Aorta (tissue), 5 donors: ENCODE measurements at places on chromosomes 6 and 20. TPM values are rescaled to one million over a fixed set of nuclear protein-coding genes. Genes with fewer than 3 reads are reported as not detected.

DNA sequence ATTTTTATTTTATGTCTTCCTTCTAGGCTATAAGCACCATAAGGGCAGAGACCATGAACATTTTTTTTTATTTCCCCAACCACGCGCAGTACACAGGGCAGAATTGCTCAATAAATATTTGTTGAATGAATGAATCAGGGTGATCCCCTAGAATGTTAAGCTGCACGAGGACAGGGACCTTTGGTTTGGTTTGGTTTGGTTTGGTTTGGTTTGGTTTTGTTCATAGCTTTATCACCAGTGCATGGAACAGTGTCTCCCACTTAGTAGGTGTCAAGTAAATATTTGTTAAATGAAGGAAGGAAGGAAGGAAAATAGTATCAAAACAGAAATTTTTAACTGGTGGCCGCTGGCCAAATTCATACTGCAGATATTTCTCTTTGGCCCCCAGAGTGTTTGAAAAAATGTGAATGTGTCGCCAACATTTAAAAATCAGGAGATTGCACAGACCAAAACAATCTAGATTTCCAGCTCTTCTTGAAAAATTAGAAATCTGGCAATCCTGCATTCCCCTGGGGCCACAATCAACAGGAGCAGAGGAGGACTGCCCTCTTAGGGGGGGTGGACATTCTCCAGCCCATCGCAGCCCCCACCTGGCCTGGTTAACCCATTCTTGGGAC is 205.3 kb downstream of the EYA2 start:
- no peak overlapping the region for H3K27ac ChIP-seq
- DNase-seq = no peak
- no peak overlapping the region for H3K4me3 ChIP-seq
- no peaks in the 10 kb centered on the region for H3K36me3 ChIP-seq
- H3K4me1 ChIP-seq = no peaks in the 10 kb centered on the region

- H3K27me3 ChIP-seq = no peaks in the 10 kb centered on the region
- H3K27ac ChIP-seq = no peak overlapping the region
- no peak for DNase-seq
- no peaks in the 10 kb centered on the region for H3K36me3 ChIP-seq
These were observed 56.5 kb downstream of the HIVEP2 start for GRCh38 chr6:142888456-142888855.

DNA sequence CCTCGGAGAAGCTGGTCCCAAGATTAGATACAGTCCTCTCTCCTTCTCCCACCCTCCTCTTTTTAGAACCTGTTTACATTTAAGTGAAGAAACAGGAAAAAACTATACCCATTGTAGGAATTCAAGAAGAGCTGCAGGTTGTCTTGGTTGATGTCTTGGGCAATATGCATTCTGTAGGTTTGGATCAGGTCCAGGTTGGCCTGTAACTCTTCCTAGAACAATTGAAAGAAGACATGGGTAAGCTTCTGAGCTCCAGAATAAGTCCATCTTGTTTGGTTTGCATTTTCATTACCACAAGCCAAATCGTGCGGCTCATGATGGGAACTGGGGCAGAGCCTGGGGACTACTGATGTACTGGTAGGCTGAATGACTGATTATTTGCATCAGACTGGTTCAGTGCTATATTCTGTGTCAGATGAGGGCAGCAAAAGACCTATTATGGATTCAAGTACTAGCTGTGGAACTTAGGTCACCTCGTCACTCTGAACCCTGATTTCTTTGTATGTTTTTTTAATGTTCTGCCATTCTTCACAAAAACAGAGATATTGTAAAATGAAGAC is 20.3 kb upstream of the SLA2 start:
- H3K4me3 ChIP-seq = no peak overlapping the region
- H3K27me3 ChIP-seq = no peaks in the 10 kb centered on the region
- no peak for DNase-seq

Gene BPIFB2
- polyA plus RNA-seq = not detected

GRCh38 chr20:49392745-49393144 is 89.7 kb downstream of the KCNB1 start:
- H3K4me1 ChIP-seq = no peaks in the 10 kb centered on the region
- no peak for DNase-seq
- no peaks in the 10 kb centered on the region for H3K36me3 ChIP-seq
- H3K27me3 ChIP-seq = no peaks in the 10 kb centered on the region
- H3K27ac ChIP-seq = no peak overlapping the region

DNA sequence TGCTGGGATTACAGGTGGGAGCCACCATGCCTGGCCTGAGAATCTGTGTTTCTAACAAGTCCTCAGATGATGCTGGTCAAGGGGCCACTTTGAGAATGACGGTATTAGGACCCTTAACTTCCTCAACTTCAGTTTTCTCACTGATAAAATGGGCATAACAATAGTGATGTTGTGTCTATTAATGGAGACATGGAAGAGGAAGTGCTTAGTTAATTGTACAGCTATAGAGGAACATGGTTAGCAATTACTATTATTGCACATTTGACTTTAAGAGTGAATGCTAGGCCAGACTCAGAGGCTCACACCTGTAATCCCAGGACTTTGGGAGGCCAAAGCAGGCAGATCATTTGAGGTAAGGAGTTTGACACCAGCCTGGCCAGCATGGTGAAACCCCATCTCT is 12.7 kb downstream of the DPPA5 start:
- H3K27me3 ChIP-seq = no peaks in the 10 kb centered on the region
- no peaks in the 10 kb centered on the region for H3K4me1 ChIP-seq
- no peak overlapping the region for H3K27ac ChIP-seq
- H3K4me3 ChIP-seq = no peak overlapping the region
- no peak for DNase-seq
- H3K36me3 ChIP-seq = no peaks in the 10 kb centered on the region

Gene MAFB
- polyA plus RNA-seq = 4.2 TPM

DNA sequence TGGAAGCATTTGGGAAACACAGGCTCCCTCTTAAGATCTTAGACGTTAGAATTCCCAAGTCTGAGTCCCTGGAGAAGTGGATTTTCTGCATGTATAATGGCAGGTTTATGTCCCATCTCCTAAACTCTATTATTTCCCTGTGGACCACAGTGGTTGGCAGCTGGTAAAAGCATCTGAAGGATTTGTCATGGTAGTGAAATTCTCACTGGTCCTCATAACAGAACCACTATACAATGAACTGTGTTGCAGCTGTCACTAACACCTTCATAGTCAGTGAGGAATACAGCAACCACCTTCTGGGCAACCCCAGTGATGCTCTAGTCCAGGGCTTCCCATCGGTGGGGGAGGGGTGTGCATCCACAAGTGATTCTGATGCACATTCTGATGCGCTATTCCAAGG is 396.9 kb downstream of the ZFAND3 start:
- no peak for DNase-seq
- H3K27me3 ChIP-seq = no peaks in the 10 kb centered on the region
- no peak overlapping the region for H3K4me3 ChIP-seq
- no peak overlapping the region for H3K27ac ChIP-seq
- H3K36me3 ChIP-seq = no peaks in the 10 kb centered on the region

GRCh38 chr6:125764121-125764671 is 14.8 kb downstream of the HEY2 start:
- H3K27ac ChIP-seq = peak overlapping the region; percentile 36
- no peak for DNase-seq
- no peaks in the 10 kb centered on the region for H3K27me3 ChIP-seq
- peaks cover 2% of the 10 kb centered on the region for H3K4me1 ChIP-seq
- H3K4me3 ChIP-seq = no peak overlapping the region

DNA sequence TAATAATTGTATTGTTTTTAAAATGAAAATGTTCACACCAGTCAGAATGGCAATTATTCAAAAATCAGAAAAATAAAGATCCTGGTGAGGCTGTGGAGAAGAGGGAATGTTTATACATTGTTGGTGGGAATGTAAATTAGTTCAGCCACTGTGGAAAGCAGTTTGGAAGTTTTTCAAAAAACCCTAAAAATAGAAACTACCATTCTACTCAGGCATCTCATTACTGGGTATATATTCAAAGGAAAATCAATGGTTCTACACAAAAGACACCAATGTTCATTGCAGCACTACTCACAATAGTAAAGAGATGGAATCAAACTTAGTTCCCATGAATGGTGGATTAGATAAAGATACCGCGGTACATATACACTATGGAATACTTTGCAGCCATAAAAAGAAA is 461.5 kb upstream of the ADGRB3 start:
- no peak overlapping the region for H3K4me3 ChIP-seq
- no peaks in the 10 kb centered on the region for H3K27me3 ChIP-seq
- no peaks in the 10 kb centered on the region for H3K4me1 ChIP-seq
- no peaks in the 10 kb centered on the region for H3K36me3 ChIP-seq
- DNase-seq = no peak

- H3K4me3 ChIP-seq = no peak overlapping the region
- H3K27me3 ChIP-seq = no peaks in the 10 kb centered on the region
- H3K4me1 ChIP-seq = no peaks in the 10 kb centered on the region
- no peaks in the 10 kb centered on the region for H3K36me3 ChIP-seq
- DNase-seq = no peak
These were observed 84.7 kb downstream of the TASP1 start for GRCh38 chr20:13554076-13554475.

Gene CTSZ
- polyA plus RNA-seq = 350 TPM

Gene NEDD9
- polyA plus RNA-seq = 26.9 TPM

GRCh38 chr6:8995156-8995555 is 559.8 kb upstream of the SLC35B3 start:
- H3K4me3 ChIP-seq = no peak overlapping the region
- no peaks in the 10 kb centered on the region for H3K27me3 ChIP-seq
- H3K4me1 ChIP-seq = no peaks in the 10 kb centered on the region
- no peak overlapping the region for H3K27ac ChIP-seq

Gene ANGPT4
- polyA plus RNA-seq = 0.72 TPM

DNA sequence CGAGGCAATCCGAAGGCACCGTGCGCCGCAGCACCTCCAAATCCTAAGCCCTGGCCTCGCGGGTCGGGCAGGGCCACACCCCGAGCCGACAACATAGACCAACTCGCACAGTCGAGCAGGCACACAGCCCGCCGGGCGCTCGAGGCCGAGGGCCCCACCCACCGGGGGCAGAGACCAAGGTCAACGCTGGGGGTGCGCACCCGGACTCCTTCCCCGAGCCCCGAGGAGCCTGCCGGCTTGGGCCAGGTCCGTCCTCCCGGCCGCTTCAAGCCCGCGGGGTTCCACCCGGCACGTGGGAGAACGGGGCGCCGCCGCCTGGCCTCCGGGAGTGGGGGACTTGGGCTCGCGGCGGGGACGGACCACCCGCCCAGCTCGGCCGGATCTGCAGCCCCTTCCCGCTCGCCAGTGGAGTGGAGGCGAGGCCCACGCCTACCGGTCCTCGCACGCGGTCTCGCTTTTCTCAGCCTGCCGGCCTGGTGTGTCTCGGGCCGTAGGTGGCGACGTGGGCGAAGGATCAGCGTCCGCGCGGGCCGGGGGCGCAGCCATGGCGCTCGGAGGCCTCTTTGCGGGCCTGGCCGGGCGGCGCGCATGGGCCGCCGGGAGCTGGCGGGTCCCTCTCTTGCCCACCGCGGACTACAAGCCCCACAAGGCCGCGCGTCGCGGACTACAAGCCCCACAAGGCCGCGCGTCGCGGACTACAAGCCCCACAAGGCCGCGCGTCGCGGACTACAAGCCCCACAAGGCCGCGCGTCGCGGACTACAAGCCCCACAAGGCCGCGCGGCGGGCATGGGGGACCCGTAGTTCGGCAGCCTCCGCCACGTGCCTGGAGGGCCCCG is at the start of gene UCKL1:
UCKL1 (minus strand) TSS at position 590 of the 837 bp plus-strand sequence; CDS start at position 546, 44 bp downstream.
- no peaks in the 10 kb centered on the region for H3K36me3 ChIP-seq
- peak within 1 kb of the TSS; percentile 44 for H3K4me3 ChIP-seq
- no peaks in the 10 kb centered on the region for H3K27me3 ChIP-seq
- H3K4me1 ChIP-seq = no peaks in the 10 kb centered on the region

Gene HS3ST5
- not detected for polyA plus RNA-seq

- H3K4me3 ChIP-seq = no peak overlapping the region
- H3K27me3 ChIP-seq = no peaks in the 10 kb centered on the region
- DNase-seq = no peak
- no peaks in the 10 kb centered on the region for H3K36me3 ChIP-seq
These were observed 166.2 kb upstream of the CHD6 start for GRCh38 chr20:41784209-41784958.

DNA sequence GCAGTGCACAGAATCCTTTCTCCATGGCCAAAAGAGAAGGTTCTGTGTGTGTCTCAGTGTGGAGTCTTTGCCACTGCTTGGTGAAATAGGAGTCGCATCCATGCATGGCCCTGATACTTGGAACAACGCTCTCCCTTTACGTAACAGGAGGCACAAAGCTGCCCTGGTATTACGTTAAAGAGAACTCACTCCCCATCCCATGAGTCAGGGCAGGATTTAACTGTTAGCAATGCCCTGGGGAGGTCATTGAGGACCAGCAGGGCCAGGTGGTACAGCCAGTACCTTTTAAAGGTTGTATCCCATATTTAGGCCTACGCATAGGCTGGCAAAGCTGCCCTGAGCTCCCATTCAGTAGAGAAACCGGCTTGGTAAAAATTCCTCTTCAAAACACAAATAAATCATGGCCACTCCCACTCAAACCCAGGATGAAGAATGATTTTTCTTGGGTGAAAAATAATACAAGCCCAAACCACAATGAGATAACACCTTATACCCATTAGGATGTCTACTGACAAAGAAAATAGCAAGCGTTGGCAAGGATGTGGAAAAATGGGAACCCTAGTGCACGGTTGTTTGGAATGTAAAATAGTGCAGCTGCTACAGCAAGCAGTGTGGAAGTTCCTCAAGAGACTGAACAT is 37.1 kb downstream of the MYLK4 start:
- no peak overlapping the region for H3K4me3 ChIP-seq
- no peaks in the 10 kb centered on the region for H3K4me1 ChIP-seq
- no peaks in the 10 kb centered on the region for H3K36me3 ChIP-seq
- H3K27ac ChIP-seq = no peak overlapping the region
- DNase-seq = no peak

Gene CRISP3
- polyA plus RNA-seq = 0.05 TPM

Gene LHFPL5
- not detected for polyA plus RNA-seq

Gene ZNF831
- 0.03 TPM for polyA plus RNA-seq

Gene BMP7
- not detected for polyA plus RNA-seq

DNA sequence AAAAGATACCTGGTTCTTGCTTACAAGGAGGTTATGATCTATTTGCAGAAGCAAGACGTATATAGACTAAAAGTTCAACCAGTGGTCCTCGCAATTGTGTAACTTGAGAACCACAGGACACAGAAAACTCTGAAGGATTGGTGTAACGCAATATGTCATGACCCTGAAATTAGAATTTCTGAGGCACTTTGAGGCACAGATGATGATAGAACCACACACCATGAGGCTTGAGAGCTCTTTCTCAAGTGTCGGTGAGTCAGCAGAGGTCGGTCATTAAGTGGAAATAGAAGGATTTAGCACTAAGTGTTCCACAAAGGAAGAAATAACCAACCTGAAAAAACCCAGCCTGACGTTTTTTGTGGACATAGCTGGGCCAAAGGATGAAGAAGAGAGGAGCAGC is 15.3 kb upstream of the CCN2 start:
- DNase-seq = no peak
- H3K4me3 ChIP-seq = no peak overlapping the region
- no peaks in the 10 kb centered on the region for H3K4me1 ChIP-seq
- H3K36me3 ChIP-seq = no peaks in the 10 kb centered on the region

DNA sequence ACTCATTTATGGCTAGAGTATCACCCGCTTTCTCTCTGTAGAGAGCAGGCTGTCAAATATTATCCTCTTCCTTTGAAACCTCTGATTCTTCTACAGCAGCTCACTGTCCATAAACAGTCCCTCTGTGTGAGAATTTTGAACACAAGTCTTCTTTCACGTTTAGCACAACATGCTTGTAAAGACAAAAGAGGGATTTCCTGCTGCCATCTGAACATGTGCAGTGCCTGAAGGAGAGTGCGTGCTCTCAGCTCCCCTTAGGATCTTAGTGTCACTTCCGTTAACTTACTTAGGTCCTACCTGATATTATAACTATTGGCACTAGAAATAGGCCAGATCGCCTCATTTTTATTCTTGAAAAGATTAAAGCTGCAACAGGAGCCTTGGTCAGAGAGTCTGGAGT is 50.9 kb downstream of the FNDC1 start:
- H3K27me3 ChIP-seq = no peaks in the 10 kb centered on the region
- no peaks in the 10 kb centered on the region for H3K4me1 ChIP-seq
- no peaks in the 10 kb centered on the region for H3K36me3 ChIP-seq
- no peak for DNase-seq

Gene BEND6
- polyA plus RNA-seq = 3.1 TPM
